Stimulated activated CD8-positive, alpha-beta memory T cell treated with anti-CD3 and anti-CD28 coated beads, Interleukin-12 subunit alpha, Interleukin-12 subunit beta, amount 100 ng/mL, for 1 hour (primary cell): ENCODE measurements at places on chromosomes 13 and 19.

DNA sequence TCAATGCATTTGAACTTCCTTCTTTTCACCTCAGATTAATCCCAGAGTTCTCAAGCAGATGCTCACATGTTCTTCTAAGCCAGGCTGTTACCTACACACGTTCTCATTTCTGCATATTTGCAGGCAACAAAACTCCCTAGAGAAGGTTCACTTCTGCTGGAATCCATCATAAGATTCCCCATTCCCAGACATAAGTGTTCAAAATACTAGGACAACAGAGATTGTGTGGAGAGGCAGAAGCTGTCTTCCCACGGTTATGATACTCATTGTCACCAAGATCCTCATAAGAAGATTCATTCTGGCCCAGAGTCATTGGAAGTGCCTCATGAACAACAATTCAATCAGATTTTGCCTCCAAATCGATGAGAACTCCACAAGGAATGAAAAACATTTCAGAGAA lies 931.6 kb upstream of the MIR17HG start:
- DNase-seq: no peak

GRCh38 chr19:39465956-39466747 lies 14.5 kb upstream of the TIMM50 start:
- no peak for DNase-seq

DNA sequence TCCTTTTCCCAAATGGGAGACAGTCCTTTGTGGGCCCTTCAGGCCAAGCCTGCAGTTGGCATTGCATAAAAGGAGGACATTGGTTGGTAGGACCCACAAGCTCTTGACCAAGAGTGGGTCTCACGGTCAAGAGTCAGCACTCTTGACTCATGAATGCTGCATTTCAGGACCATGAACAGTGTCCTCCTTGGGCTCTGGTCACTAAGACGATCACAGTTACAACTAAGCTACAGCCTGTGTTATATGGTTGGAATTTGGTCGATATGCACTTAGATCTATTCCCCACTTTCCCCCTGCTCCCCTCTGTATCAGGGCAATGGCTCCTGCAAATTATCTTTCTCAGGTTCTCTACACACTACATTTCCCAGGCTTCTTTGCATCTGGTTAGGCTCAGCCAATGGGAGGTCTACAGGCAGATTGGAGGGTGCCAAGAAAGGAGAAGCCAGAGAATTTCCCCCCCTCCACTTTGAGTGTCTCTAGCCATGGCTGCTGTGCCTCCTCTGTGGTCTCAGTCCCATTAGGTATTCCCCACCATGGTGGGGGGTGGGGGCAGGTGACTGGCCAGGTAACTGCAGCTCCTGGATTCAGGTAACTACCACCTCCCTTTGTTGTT lies 3.1 kb upstream of the OLFM2 start:
- no peak for DNase-seq

GRCh38 chr19:14553042-14553938 lies 18.6 kb downstream of the NDUFB7 start:
- no peak for DNase-seq

DNA sequence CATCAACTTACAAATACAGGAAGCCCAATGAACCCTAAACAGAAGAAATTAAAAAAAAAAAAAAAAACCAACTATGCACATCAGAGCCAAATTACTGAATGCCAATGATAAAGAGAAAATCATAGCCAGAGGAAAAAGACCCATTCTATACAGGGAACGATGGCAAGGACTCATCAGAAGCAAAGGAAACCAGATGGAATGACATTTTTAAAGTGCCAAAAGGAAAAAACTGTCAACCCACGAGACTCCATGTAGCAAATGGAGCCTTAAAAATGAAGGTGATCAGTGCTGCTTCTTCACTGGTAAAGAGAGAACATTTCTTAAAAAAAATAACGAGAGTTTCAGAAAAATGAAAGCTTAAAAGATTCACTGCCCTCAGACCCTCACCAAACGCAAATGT lies 18.3 kb downstream of the PCID2 start:
- DNase-seq: no peak

GRCh38 chr19:46723023-46723461 lies 6.1 kb upstream of the PRKD2 start:
- no peak for DNase-seq

DNA sequence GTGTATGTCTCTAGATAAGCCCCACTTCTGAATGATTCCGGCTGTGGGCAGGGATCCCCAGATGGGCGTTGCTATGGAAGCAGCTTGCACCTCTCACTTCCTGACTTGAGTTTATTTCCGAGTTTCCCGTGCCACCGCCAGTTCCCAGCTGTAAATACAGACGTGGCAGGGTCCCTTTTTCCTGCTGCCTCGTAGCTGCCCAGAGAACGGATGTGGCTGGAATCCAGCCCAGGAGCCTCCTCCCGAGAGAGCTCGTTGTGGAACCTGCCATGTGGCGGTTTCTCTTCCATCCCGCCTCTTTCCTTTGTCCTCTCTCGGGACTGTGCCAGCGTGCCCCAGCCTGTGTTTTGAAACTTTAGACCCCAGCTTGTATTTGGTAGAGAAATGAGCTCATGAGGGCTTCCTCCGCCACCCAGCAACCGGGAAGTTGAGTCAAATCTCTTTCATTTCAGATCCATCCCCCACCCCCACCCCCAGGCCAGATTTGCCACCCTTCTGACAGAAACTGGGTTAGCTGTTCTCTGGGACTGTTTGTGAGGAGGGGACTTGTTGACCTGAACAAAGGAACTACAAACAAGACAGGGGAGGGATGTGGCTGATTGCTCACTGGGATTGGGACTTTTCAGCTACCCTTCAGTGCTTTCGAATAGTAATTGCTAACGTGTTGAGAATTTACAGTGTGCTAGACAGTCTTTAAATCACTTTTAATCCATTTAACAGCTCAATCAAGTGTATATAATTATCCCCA lies 96.6 kb downstream of the SIPA1L3 start:
- DNase-seq: no peak

DNA sequence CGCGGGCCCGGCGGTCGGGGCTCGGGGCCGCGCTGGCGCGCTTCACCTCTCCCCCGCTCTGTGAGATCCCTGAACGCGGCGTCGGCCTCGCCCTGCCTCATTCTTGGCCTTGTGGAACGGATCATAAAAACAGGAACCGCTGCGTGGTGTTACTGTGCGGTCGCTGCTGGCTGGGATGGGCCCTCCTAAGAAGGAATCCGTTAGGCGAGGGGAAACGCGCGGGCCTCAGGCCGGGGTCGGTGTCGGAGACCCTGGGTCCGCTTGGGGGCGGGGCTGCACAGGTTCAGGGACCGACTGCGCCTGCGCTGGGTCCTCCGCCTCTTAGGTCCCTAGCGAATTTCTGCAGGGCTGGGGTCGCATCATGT lies 381 bp downstream of the CKAP2 start:
- DNase-seq: peak; percentile 62

DNA sequence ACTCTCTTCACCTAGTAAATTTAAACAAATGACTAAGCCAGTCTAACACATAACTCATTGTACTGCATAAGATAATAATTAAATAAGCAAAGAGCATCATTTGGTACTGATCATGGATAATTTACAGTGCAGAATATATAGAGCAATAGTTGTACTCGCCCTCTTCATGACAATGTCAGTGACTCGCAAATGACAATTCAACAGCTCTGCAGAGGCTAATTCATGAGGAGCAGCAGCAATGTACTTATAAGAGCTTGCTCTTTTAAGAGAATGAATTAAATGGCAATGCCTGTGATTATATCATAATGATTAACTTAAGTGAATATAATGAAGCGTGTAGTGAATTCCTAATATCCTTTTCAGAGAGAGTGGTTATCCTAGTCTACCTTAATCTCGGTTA lies 284.5 kb upstream of the PCDH20 start:
- no peak for DNase-seq

GRCh38 chr13:78022164-78022877 lies 103.7 kb upstream of the EDNRB start:
- peak; percentile 4 for DNase-seq

- no peak for DNase-seq
Measured at GRCh38 chr19:19155495-19156219, 14.4 kb downstream of the MEF2B start.

GRCh38 chr19:11016631-11017030 lies 55.8 kb downstream of the SMARCA4 start:
- no peak for DNase-seq
